Osteoblast (primary cell): ENCODE measurements at places on chromosomes 4 and X. TPM values are rescaled to one million over a fixed set of nuclear protein-coding genes. Genes with fewer than 3 reads are reported as not detected.
A peak's percentile ranks its signal among the peaks of the same experiment; 100 is the strongest.

The AFF2 gene
- 10.0 and 10.9 TPM in 2 replicates for total RNA-seq

- no peak for DNase-seq
These were observed 135.6 kb upstream of the TLL1 start for GRCh38 chr4:165737309-165737972.

The ARX gene
- total RNA-seq, result not detected in 2 replicates

DNA sequence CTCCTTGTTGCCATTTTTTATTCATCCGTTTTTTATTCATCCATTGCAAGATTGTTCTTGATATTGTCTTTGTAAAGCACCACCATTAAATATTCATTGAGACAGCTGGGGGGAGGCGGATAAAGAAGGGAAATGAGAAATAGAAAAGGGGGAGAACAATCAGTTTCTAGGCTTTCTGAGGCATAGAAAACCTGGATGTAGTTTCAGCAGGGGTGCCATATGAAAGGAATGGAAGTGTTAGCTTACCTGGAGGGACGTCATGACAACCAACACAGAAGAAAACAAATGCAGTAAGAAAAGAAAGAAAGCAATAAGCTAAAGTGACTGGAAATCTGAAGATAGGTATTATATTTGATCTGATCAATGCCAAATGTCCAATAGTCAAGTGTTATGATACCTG is 276.1 kb downstream of the GASK1B start:
- DNase-seq, result no peak

The RTL5 gene
- 2.1 and 2.2 TPM in 2 replicates for total RNA-seq

DNA sequence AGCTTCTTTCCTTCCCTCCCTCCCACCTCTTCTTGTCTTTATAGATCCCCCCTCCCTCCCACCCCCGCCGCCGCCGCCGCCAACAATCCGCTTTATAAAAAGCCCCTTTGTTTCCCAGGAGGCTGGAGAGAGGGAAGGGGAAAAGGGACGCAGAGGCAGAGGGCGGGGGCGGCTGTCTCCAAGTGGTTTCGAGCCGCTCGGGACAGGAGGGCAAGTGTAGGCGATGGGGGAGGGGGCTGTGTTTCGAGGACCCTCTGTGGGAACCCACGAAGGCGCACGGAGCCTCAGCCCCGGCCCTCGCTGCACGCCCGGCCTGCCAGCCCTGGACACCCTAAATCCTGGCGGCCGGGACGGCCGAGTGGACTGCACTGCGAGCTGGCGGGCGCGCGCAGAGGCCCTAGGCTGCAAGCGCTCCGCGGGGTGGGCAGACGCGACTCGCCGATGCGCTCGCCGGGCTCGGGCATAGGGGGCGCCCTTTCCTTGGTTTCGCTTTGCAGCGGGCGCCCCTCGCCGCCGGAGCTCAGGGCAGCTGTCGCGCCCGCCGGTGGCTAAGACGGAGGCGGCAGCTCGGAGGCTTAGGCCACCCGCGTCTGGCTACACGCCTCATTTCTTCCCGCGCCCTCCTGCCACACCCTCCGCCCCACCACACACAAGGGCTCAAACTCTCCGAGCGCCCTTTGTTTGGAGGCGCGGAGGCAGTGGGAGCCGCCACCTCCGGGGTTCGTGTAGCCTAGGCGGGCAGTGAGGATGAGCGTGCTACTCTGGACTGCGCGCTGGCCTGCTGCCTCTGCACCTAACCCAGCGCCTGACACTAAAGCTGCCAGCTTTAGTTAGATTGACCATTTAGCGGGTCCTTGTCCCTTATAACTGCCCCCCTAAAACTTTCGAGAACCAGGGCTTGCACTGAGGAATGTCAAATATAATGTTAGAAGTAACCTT is 2.2 kb downstream of the MAMLD1 start:
- peak; percentile 83 for DNase-seq
